B cell (primary cell): ENCODE measurements at places on chromosomes 16 and 17.

- DNase-seq, result no peak
These were observed 182.6 kb upstream of the SDK2 start for GRCh38 chr17:73826872-73827228.

DNA sequence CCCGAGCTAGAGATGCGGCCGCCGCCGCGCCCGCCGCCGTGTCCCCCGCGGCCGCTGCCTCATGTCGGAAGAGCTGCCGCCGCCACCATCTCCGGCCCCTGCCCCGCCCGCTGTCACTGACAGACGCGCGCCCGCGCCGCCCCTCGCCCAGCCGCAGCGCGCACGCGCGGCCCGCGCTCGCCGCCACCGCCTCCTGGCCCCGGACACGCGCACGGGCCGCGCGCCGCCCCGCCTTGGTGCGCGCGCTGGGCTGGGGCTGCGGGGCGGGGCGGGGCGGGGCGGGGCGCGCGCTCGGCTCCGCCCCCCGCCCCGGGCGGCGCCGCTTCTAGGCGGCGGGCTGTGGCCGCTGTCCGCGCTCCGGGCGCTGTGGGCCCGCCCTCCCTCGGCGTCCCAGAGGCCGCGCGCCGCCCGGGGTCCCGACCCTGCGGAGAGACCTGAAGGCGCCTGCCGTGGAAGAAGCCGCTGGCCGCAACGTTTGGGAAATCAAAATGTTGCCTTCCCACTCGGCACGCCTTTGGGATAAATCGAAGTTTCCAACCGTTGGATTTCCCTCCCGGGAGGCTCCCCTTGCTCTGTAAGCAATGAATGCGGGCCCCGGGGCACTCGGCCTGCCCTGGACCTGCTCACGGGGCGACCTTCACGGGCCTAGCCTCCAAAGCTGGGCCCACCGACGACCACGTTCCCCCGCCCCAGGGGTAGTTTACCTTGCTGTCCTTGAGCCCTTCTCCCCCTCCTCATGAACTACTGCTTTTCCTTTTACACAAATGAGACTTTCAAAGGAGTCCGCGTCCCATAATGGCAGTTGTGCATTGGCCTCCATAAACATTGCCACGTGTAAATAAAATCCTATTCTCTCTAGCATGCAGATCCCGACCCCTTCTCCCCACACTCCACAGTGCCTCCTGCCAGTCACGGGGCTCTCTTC is at the start of gene ADCY9:
TSS of gene ADCY9 (minus strand) at position 118 of the 925 bp plus-strand sequence. CDS start 1,000 bp downstream, outside the sequence.
- DNase-seq, result peak; percentile 88

DNA sequence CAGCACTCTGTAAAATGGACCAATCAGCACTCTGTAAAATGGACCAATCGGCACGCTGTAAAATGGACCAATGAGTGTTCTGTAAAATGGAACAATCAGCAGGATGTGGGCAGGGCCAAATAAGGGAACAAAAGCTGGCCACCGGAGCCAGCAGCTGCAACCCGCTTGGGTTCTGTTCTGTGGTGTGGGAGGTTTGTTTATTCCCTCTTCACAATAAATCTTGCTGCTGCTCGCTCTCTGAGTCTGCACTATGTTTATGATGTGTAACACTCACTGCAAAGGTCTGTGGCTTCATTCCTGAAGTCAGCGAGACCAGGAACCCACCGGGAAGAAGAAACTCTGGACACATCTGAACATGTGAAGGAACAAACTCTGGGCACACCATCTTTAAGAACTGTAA is 20.5 kb downstream of the TMEM100 start:
- no peak for DNase-seq

- no peak for DNase-seq
These were observed 1.1 kb upstream of the RAB11FIP4 start for GRCh38 chr17:31390426-31390747.

DNA sequence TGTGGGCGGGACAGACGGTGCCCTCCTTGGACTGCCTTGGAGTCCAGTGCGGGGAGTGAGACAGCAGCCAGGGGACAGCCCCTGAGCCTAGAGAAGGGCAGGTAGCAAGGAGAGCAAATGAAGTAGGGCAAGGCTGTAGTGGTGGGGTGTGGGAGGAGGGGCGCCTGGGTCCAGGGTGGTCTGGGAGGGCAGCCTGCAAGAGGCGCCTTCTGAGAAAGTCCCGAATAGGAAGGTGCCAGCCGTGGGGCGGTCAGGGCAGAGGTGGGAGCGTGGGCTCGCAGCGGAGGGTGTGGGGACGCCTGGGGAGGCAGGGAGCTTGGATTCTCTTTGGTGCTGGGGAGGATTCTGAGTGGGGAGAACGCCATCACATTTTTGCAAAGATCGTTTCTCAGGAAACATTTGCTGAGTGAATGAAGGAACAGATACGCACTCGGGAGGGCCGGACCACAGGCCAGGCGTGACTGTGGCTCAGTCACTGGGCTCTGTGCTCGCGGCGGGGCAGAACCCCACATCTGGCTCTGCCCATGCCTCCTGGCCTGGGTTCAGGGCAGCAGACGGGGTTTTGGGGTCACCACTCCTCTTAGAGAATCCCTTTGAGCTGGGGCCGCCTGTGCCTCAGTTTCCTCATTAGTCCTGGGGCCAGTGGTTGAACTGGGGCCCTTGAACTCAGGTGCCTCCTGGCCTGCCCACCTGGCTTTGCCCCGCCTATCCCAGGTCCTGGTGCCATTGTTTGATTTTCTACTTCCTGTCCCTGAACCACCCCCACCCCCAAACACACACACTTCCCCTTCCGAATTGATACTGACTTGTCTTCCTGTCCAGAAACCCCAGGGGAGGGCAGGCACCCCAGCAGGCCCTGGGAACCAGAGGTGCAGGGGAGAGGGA is 4.2 kb downstream of the SNN start:
- peak; percentile 86 for DNase-seq

GRCh38 chr17:30220414-30220813 is 15.1 kb downstream of the SLC6A4 start:
- DNase-seq, result no peak

DNA sequence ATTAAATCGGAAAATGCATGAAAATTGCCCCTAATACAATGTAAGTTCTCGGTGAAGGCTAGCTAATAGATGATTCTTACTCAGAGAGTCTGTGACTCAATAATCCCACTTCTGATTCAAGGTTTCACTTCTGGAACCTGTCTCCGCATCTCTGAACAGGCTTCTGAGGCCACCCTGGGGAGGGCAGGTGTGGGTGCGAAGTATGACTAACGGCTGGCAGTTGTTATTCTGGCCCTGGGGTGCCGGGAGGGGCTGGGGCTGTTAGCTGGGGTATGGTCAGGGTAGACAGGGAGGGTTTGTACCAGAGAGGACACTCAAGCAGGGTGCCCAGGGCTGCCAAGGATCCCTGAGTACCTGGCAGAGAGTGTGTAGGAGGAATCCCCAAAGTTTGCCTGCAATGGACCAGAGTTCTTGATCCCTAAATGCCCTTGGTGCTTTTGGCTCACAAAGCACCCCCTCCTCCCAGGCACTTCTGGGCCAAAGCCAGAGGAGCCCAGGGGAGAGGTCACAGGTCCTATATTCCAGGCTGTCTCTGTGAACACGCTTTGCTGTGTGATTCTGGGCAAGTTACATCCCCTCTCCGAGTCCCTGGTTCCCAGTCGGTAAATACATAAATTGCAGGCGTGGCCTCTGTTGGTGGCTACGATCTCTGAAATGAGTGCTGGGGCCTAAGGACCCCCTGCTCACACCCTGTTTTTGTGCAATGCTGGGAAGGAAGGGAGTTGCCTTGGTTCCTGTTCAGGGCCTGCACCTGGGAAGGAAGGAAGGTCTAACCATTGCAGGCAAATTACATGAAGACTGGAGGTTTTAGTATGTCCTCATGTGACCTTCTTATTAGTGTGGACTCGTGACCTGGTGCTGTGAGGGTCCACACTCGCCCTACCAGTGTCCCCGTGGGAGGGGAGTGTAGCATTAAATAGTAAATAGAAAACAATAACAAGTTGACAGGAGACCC is 49.9 kb upstream of the CPNE2 start:
- peak; percentile 79 for DNase-seq

DNA sequence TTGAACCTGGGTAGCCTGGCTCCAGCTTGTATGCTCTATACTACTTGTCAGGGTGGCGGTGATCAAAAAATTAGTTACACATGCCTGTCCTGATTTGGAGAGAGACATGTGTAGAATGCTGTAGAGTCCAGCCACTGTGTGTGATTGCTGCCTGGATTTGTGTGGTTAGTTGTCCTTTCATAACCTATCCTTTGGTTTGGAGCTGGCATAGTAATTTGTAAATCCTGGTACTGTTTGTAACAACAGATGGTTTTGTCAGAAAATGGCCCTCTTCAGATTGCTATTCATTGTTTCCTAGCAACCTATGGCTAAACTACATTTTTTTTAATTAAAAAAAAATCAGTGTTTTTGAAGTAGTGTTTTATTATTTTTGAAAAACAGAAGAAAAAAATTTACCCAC is 30.5 kb downstream of the ETV4 start:
- no peak for DNase-seq

DNA sequence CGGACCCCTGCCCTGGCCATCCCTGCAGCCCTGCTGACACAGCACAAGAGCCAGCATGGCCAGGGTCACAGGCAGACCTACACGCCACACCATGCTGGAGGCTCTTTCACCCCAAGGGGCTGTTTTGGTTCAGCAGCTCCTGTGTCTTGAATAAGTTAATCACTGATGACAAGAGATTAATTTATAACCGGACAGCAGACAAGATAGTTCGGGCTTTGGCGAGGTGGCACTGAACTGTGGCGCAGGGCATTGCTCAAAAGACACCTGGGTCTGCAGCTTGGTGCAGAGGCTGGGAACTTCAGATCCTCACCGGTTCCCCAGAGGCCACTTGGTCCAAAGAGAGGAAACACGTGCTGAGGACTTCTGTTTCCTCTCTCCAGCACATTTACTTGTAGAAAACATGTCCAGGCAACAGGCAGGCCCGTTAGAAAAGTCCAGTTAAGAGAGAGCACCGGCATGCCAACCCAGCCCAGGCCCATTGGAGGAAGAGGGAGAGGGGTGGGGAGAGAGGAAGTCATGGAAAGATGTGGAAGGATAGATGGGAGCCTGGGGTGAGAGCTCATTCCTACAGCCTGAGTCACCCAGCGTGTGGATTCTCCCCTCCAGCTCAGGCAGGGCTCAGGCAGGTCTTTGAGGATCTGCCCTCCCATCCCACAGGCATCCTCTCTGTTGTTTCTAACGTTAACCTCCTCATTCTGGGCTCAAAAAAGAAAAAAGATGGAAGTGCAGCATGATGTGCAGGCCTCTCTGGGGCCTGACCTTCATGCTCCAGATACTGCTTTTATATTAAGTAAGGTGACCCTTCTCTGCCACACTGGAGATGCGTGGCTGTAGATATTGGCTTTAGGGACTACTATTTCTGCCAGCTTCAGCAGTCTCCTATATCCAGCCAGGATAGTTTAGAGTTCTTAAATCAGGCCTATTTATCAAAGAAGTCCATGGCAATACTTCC is 80.0 kb upstream of the HNF1B start:
- DNase-seq, result no peak

GRCh38 chr17:81097943-81098308 is 63.0 kb downstream of the BAIAP2 start:
- no peak for DNase-seq

DNA sequence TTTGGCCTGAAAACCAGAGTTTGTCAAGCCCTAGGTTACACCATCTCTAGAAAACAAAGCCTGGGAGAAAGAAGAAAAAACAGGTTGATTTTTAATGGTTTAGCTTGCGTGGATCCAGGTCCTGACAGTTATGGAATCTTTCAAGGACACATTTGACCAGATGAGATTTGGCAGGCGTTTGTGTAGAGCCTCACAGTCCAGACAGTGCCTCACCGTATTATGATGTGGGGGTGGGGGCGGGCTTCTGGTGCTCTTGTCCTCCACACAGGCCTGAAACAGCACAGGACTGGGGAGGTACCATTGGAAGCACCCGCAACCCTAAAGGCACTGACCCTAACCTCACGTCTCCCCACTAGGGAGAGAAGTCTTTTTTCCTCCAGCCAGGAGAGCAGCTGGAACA is 19.6 kb downstream of the MVP start:
- no peak for DNase-seq

- no peak for DNase-seq
These were observed 473 bp downstream of the SUPT6H start for GRCh38 chr17:28662527-28662829.

DNA sequence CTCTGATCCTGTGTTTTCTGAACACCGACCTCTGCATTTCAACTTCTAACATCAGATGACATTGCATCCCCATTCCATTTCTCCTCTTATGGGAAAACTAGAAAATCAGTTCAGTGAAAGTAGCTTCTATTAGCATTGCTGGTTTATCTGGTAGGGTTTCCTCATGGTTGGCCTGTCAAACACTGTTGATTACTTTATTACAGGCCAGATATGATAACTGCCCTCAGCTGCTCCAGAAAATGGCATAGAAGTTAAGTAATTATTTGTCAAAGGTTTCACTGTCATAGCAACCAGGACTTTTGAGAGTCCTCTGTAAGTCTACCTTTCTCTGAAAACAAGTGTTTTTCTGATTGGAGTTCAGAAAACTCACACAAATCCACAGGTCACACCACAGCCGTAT is 3.0 kb downstream of the GFOD2 start:
- DNase-seq, result no peak

- no peak for DNase-seq
These were observed 382.2 kb downstream of the ZFHX3 start for GRCh38 chr16:72665701-72666100.

DNA sequence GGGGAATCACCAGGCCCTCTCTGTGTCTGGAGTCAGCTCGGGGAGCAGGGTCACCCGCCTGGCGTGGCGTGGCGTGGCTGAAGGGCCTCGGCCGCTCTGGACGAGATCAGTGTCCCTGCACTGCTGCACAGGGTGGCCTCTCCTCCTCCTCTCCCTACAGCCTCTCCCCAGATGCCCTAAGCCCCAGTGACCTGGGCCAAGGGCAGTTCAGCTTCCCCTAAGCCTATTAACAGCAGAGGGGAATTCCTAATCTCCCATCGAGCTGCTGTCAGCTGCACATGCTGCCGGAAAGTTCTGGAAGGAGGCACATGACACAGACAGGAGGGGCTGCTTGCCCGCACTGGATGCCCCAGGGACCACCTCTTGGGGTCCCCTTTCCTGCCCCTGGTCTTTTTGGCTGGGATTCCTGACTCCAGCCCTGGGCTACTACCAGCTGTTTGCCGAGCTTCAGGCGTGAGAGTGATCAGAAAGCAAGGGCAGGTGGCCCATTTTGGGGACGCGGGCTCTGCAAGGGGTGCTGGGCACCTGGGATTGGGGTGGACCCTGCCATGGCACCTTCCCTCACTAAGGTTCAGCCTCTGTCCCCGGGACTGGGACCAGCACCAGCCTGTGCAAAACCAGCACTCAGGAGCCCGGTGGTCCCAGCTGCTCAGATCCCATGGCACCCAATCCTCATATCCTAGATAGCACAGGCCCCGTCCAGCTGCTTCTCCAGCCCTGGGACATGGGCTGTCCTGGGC is 794 bp downstream of the PDE6G start:
- DNase-seq, result no peak

GRCh38 chr17:7435676-7436555 is 681 bp downstream of the TMEM102 start:
- DNase-seq, result no peak

DNA sequence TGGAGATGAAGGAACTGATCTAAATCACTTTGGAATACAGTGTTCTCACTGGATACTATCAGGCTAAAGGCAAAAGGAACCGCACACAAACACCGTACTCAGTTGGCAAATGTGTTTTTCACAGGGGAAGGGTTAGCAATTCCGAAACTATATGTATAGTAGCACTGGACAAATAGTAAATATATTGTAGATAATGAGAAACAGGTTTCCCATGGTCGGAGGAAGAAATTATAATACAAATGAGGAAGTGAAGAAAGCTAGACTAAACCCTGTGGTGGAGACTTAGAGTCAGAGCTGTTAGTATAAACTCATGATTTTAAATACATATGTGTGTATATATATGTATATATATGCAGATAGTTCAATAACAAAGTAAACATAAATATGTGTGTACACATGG is 414.1 kb upstream of the SALL1 start:
- DNase-seq, result no peak
